CD4-positive, alpha-beta T cell (primary cell): ENCODE measurements at places on chromosomes 1 and 21.

DNA sequence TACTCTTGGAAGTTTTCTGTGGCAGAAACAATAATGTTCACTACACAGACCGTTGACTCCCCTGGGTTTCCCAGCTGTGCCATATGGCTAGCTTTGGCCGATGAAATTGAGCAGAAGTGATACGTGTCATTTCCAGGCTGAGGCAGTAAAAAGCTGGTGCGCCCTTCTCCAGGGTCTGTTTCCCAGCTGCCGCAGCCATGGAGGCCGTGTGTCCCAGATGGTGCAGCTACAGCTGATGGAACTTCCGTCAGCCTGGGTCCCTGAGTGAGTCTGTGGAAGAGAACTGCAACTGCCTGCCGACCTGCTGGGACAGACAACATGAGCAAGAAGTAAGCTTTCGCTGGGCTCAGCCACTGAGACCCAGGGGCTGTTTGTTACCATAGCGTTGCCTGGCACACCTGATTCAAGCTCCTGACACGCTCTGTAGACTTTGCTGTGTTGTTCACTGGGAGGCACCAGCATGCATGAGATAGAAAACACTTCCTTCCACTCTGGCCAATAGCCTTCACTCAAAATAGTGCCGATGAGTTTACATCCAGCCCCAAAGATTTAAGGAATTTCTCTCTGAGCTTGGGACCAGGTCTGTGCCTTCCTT lies 116.3 kb upstream of the SLC25A33 start:
- no peak for DNase-seq

DNA sequence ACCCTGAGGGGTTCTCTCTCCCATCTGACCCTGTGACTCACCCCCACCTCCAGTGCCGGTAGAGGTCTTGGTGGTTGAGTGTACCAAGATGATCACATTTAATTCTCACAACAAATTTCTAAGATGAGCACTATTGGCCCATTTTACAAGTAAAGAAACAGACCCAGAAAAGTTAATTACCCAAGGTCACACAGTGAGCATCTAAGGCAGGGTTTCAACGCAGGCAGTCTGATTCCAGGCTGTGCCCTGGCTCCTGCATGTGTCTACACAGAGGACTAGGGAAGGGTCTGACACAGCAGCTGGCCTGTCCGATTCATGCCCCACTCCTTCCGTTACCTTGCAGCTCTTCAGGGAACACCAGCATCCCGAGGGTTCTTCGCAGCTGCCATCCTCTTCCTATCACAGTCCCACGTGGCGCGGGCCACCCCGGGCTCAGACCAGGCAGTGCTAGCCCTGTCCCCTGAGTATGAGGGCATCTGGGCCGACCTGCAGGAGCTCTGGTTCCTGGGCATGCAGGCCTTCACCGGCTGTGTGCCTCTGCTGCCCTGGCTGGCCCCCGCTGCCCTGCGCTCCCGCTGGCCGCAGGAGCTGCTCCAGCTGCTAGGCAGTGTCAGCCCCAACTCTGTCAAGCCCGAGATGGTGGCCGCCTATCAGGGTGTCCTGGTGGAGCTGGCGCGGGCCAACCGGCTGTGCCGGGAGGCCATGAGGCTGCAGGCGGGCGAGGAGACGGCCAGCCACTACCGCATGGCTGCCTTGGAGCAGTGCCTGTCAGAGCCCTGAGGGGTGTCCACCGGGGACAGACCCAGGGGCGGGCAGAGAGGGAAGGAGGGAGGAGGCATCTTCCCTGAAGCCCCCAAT lies 7.5 kb downstream of the NCDN start:
- no peak for DNase-seq

- no peak for DNase-seq
Observed at GRCh38 chr1:10737651-10738050, 58.8 kb downstream of the CASZ1 start.

- DNase-seq = no peak
Observed at GRCh38 chr1:44515416-44515815, 110.4 kb downstream of the RNF220 start.
